ENCODE measurements at places on chromosomes 2 and 18.

DNA sequence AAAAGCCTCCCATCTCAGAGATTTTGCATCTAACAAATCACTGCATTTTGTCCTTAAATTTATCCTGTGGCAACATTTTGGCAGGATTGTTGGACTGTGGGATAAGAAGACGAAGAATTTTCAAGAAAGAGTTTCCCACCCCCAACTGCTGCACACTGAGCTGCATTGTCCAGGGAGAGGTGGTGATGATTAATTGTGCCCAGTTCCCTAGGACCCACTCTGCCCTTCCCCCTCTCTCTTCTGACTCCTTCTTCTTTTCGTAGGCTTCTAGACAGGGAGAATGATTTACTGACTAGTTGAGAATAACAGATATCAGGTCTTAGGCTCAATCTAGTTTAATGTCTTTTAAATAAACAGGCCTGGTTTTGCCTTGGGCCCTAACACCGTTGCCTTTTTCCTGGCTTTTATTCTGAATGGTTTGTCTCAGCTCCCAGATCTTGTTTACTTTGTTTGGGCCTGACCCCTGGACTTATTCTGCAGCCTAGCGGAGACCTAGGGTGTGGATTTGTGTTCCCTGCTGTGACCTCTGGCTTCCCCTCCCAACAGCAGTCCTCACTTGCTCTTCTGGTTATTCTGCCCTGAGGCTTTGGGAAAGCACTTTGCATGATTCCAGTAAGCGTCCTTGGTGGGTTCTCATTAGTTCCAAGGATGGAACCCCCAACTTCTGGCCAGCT is 233.3 kb downstream of the INSIG2 start:
- no peak for DNase-seq

DNA sequence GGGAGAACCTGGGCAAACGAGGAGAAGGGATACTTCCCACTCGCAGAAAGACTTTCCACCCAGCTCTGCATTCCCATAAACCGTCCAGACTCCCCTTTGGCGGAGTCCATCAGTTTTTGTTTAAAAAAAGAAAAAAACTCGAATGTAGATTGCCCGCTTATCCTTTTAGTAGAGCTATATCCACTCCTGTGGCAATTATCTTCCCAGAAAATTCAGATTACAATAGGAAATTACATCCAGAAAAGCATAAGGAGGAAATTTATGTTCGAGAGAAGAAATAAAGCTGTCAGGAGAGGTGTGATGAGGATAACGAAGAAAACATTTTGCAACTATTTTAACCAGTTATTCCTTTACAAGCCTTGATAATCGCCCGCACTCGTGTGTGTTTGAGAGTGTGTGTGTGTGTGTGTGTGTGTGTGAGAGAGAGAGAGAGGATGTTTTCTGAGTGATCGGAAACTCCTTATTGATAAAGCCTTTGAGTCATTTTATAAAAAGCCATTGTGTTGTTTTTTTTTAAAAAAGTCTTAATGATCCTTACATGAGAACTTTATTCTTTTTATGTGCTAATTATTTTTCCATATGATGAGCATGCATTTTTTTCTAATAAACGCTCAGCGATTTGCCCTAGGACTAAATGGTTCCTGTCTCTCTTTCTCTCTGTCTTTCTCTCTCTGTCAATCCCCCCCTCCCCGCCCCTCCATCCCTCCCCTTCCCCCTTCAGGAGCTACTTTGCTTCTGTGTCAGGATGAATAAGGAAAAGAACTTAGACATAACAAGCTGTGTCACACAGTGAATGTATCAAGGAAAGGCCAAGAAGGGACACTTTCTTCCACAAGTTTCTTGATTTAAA is 1.1 kb upstream of the PPP3R1 start:
- DNase-seq, result peak; percentile 35

DNA sequence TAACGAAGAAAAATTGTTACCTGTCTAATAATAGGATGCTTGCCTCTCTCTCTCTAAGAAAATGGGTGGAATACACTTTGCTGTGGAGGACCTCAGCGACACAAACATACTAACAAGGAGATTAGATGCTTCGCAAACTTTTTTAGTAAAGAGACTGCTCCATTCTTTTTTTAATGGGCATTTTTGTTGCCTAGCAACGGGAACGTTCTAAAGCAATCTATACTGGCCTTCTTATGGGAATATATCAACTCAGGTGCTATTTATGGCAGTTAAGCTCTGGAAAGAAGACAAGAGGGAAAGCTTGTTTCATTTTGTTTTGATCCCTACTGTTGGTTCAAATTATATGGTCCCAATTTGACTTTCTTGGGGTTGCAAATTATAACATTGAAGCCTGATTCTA is 86.8 kb upstream of the CBLN2 start:
- DNase-seq, result no peak

GRCh38 chr2:135203944-135204343 is 151.9 kb downstream of the RAB3GAP1 start:
- DNase-seq, result no peak

- DNase-seq, result no peak
Measured at GRCh38 chr18:55286257-55286825, 301.7 kb downstream of the TCF4 start.

GRCh38 chr2:171553858-171554257 is 31.6 kb downstream of the CYBRD1 start:
- DNase-seq, result no peak

DNA sequence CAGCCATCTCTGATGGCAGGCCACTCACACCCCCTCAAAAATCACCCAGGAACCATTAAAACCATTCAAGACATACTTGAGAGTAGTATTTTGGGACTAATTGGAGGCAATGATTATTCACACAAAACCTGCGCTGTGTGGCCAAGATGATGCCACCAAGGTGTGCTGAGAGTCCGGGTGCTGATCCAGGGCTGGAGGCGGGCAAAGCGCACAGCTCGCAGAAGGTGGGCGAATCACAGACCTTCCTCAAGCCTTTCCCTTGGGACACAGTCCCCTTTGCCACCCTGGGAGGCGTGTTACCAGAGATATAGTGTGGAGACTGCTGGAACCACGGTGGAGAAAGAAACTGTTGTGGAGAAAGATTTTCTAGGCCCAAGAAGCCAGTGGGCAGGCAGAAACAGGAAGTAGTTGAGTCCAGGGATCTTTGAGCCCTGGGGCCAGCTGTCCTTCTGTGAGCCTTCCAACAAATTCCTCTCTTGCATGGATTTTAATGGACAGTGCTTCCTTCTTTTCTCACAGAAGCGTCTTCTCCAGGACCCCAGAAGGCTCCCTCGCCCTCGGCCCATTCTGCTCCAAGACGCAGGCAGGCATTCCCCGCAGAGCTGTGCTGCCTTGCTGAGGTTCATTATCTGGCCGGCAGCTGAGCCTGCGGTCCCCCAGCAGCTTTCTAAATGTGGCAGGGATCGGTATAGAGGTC is 8.0 kb downstream of the COPS9 start:
- DNase-seq, result no peak

- DNase-seq, result no peak
Measured at GRCh38 chr2:122323927-122324326, 568.5 kb downstream of the TSN start.

DNA sequence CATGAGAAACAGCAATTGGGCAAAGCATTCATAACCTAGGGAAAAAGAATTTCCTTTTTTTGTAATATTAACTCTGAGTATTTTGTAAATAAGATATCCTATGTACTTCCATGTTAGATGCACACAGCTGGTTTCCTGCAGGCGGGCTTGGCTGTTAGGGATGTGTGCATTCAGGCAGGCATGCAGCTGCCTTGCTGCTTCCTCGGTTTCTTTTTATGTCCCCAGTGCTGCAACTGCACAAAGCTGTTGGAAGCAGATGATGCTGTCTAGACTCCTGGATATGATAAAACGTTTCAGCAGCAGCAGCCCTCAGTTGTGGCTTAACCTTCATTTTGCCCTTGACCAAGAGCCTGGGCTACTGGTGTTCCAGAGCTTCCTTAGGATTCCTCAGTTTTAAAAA is 89.4 kb upstream of the EML6 start:
- DNase-seq, result no peak

DNA sequence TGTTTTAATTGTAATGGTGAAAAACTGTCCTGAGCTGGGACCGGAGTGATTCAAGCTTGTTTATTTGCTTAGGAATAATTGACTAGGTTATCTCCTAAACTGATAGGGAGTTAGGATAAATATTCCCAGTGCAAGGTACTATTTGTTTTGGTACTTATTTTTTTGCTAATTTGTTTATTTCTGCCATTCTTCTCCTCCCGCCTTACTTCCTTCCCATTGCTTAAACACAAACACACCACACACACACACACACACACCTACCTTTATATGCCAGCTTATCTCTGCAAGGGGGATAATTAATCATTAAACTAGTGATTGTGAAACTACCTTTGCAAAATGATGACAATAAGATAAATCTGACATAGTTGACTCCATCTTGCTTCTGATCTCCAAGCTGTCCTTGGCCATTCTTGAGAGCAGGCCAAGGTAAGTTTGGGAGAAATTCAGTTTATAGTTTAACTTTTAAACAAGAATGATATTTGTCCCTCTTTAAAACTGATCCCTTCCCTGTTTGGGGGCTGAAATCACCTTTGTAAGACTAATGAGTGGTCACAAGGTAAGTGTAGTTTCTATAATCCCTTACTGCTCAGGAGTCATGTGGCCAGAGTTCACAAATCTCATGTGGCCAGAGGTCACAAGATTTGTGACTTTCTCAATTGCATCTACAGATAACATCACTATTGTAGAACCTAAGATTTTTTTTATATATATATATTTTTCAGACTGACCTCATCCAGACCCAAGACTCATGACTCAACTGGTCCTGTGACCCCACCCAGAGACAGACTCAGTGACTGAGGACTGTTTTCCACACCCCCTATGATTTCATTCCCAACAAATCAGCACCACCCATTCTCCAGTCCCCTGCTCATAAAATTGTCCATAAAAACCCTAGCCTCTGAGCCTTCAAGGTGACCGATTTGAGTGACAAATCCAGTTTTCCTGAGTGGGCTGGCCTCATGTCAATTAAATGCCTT is 83.1 kb upstream of the LRRTM4 start:
- no peak for DNase-seq

DNA sequence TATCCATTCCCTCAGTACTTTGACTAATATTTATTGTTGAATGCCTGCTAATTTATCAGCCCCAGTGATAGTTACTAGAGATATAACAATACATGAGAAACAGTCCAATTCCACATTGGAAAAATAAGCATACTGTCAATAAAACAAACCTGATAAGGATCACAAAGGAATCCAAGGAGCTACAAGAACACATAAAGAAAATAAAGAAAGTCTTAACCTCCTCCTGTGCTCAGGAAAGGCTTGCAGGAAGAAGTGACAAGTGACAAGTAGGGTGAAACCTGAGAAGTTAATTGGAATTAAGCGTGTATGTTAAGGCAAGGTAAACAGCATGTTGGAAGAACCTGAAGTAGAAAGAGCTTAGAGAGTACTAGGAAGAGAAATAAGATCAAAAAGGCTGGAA is 20.3 kb upstream of the ASNSD1 start:
- no peak for DNase-seq

GRCh38 chr2:187232749-187233148 is 215.3 kb downstream of the CALCRL start:
- no peak for DNase-seq

- peak; percentile 39 for DNase-seq
Measured at GRCh38 chr2:230987137-230988020, 8.5 kb upstream of the SPATA3 start.

- no peak for DNase-seq
Measured at GRCh38 chr2:8548065-8548618, 133.7 kb upstream of the ID2 start.

GRCh38 chr18:7415081-7415894 is 151.8 kb upstream of the PTPRM start:
- DNase-seq, result no peak

- DNase-seq, result peak; percentile 63
Measured at GRCh38 chr18:35582899-35583558, 1.5 kb downstream of the GALNT1 start.

DNA sequence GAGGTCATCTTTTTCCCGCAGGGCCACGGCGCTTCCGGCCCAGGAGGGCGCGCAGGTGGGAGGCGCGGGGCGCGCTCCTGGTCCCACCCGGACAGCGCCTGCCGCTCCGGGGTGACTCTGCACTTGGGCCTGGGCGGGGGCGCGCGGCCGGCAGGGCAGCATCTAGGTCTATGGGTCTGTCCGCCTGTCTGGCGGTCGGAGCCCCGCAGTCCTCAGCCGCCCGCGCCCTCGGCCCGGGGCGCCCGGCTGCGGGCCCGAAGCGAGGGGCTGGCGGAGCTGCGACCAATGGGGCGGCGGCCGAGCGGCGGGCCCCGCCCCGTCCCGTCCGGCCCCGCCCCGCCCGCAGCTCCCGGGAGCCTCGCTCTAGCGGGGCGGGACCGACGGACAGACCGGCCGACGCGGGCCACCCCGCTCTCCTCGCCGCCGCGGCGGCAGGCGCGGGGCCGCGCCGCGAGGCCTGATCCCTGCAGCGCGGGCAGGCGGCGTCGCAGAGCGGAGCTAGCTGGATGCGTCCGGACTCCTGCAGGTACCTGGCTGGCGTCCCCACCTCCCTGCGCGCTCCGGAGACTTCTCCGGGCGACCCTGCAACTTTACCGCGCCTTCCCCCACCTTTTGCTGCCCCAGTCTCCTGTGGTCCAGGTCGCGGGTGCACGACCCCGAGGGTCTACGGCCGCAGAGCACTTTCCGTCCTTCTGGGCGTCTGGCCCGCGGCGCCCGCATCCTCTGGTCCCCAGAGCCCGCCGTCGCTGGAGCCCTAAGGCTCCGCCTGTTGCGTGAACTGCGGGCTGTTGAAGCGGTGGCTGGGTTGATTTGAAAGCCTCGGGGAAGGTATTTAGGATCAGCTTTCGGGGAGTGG is at the start of gene KCNS3:
TSS of gene KCNS3 (plus strand) at position 387 of the 856 bp plus-strand sequence. CDS start 52,342 bp downstream, outside the sequence.
- DNase-seq, result peak; percentile 21

- DNase-seq, result peak; percentile 28
Measured at GRCh38 chr2:85998071-85998991, 107.4 kb downstream of the POLR1A start.

- DNase-seq, result no peak
Measured at GRCh38 chr2:46050027-46050426, 247.2 kb upstream of the EPAS1 start.

DNA sequence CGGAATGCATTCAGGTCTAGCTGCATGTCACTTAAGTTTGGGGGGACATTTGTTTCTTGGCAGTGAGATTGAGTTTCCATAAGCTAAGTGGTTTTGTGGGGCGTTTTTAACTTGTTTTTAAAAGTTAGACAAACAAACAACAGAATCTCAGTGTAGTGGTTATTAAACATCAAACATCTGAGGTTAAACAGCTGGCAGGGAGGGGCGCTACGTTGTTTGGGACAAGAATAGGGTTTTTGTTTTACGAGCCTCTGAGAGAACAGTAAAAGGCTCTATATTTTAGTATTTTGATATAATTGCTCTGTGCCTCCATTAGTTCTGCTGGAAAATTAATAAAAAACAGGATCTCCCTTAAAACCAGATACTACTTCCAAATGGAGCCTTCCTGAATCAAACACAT is 41.6 kb upstream of the TMEM177 start:
- no peak for DNase-seq

DNA sequence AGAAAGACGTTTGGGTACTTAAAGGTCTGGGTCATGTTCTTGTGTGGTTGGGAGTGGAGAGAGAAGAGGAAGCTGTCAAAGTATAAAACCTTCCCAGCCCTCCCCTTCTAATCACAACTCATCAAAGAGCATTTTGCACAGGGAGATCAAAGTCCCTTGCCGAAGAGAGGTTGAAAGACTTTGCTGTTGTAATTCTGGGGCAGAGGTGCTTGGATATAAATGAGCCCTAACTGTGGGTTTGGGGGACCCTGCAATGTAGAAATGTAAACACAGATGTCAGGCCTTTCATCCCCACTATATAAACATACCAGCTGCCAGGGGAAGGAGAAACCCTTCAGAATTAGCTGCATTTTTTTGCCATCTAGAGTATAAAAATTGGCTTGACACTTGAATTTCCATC is 182.1 kb downstream of the ETAA1 start:
- DNase-seq, result peak; percentile 61
